ENCODE measurements at places on chromosomes 11 and 22. TPM values are rescaled to one million over a fixed set of nuclear protein-coding genes. Genes with fewer than 3 reads are reported as not detected.

- no peak overlapping the region for H3K4me3 ChIP-seq
- peaks cover 8% of the 10 kb centered on the region for H3K4me1 ChIP-seq
- no peaks in the 10 kb centered on the region for H3K27me3 ChIP-seq
- DNase-seq, result no peak
Observed at GRCh38 chr11:126083829-126084607, 21.4 kb upstream of the CDON start.

Gene PARVG
- 3.1 TPM for total RNA-seq

Gene GPR83
- total RNA-seq, result 0.12 TPM

GRCh38 chr11:25741886-25742285 is 590.0 kb upstream of the ANO3 start:
- H3K4me3 ChIP-seq, result no peak overlapping the region
- no peaks in the 10 kb centered on the region for H3K4me1 ChIP-seq
- H3K27me3 ChIP-seq, result no peaks in the 10 kb centered on the region
- H3K36me3 ChIP-seq, result no peaks in the 10 kb centered on the region
- no peak for DNase-seq

DNA sequence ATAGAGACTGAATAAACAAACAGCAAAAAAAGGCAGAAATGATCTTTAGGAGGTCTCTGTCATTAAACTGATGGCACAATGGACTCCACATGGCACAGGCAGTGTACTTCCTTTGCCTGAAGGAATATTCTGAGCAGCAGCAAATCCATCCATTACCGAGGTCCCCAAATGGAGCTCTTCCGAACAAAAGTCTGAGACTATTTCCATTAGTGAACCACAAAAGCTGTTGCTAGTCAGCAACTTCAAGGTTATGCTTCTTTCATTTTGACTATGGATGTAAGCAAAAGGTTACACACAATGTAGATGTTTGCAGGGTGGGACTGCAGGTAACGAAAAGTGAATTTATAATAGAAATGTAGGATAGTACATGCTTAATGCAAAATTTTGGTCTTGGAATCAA is 14.5 kb downstream of the NARS2 start:
- H3K4me3 ChIP-seq, result no peak overlapping the region
- DNase-seq, result no peak
- H3K27me3 ChIP-seq, result no peaks in the 10 kb centered on the region
- H3K27ac ChIP-seq, result no peak overlapping the region
- no peaks in the 10 kb centered on the region for H3K36me3 ChIP-seq

Gene KCNE3
- total RNA-seq, result 11.9 TPM

- no peak overlapping the region for H3K27ac ChIP-seq
- H3K4me1 ChIP-seq, result no peaks in the 10 kb centered on the region
- H3K4me3 ChIP-seq, result no peak overlapping the region
- no peak for DNase-seq
Observed at GRCh38 chr22:44604455-44604854, 97.5 kb upstream of the PRR5 start.

DNA sequence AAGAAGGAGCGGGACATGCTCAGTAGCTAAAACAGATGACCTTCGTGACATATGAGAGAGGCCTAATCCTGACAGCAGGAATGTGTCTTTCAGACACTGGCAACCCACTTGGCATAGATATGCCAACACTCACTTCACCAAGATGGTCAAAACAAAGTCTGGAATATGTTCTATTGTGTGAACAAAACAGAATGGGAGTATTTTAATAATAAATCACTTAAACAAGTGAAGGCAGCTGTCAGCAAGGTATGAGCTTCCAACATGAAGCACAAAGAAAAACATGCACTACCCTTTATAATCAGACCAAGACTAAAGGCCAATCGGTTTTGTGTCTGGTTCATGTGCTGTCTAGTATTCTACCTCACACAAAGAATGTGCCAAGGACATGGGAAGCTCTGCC is 23.1 kb downstream of the CCDC34 start:
- no peaks in the 10 kb centered on the region for H3K27me3 ChIP-seq
- no peaks in the 10 kb centered on the region for H3K36me3 ChIP-seq
- H3K27ac ChIP-seq, result no peak overlapping the region
- peaks cover 2% of the 10 kb centered on the region for H3K4me1 ChIP-seq
- no peak overlapping the region for H3K4me3 ChIP-seq
- DNase-seq, result no peak

- no peaks in the 10 kb centered on the region for H3K27me3 ChIP-seq
- DNase-seq, result no peak
- H3K36me3 ChIP-seq, result no peaks in the 10 kb centered on the region
- no peaks in the 10 kb centered on the region for H3K4me1 ChIP-seq
Observed at GRCh38 chr11:112050721-112051120, 23.1 kb downstream of the PIH1D2 start.

- no peak overlapping the region for H3K27ac ChIP-seq
- DNase-seq, result peak; percentile 66
- no peaks in the 10 kb centered on the region for H3K4me1 ChIP-seq
- H3K36me3 ChIP-seq, result no peaks in the 10 kb centered on the region
Observed at GRCh38 chr11:67613960-67614715, 7.4 kb downstream of the NDUFV1 start.

DNA sequence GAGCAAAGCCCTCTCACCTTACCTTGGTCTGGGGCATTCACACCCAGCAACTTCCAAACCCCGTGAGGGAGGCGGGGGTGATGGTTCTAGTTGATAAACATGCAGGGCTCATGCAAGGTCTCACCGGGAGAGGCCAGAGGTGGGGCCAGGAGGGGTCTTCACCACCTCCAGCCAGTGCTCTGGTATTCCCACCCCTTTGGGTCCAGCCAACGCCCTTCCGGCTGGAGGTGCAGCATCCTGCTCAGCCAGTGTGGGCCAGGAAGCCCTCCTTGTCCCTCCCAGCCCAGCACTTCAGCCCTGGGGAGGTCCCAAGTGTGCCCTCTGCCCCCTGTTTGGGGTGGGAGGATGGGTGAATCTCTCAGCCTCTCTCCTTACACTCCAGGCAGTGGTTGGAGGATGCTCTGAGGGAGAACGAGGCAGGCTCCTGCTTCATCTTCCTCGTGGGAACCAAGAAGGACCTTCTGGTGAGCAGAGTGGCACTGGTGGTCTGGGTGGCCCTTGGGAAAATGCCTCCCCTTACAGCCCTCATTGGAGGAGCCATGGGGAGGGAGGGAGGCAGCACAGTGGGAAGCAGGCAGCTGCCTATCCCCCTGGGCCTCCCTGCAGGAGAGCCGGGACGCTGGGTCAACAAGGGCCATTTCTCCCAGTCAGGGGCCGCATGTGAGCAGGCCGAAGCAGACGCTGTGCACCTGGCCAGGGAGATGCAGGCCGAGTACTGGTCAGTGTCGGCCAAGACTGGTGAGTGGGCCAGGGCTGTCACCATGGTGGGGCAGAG is 13.4 kb downstream of the RAB36 start:
- no peaks in the 10 kb centered on the region for H3K36me3 ChIP-seq
- H3K4me3 ChIP-seq, result no peak overlapping the region
- no peak for DNase-seq
- no peak overlapping the region for H3K27ac ChIP-seq

Gene DRICH1
- 0.71 TPM for total RNA-seq

Measured in ovary (tissue), 10 donors.